Pancreas (tissue), 10 donors: ENCODE measurements at places on chromosomes 12 and 14. TPM values are rescaled to one million over a fixed set of nuclear protein-coding genes. Genes with fewer than 3 reads are reported as not detected.

The DTX1 gene
- 8.1 TPM for total RNA-seq

The IQSEC3 gene
- 0.16 TPM for total RNA-seq

The MEG3 gene
- 171 TPM for total RNA-seq

The CD69 gene
- total RNA-seq, result 0.66 TPM

The SERPINA3 gene
- 2,242 TPM for total RNA-seq

The CIPC gene
- 12.6 TPM for total RNA-seq

GRCh38 chr12:123284669-123285068 lies 13.0 kb upstream of the CDK2AP1 start:
- H3K27me3 ChIP-seq, result no peaks in the 10 kb centered on the region
- no peaks in the 10 kb centered on the region for H3K4me1 ChIP-seq
- DNase-seq, result no peak
- H3K36me3 ChIP-seq, result no peaks in the 10 kb centered on the region
- no peak overlapping the region for H3K4me3 ChIP-seq

DNA sequence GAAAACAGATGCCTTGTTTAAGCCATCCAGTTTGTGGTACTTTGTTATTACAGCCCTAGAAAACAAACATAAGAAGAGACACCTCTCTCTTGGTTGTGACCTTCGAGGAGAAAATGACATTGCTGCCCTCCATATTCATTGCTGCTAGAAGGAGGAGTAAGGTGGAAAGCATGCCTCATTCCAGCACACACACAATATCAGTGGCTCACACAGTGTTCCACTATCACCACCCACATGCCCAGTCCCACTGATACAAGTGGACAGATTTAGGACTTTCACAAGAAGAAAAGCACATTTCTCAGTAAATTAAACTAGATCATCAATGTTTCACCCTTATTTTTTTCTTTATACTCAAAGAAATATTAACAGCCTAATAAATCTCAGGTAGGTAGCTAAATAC lies 143.6 kb downstream of the PHLDA1 start:
- H3K36me3 ChIP-seq, result no peaks in the 10 kb centered on the region
- H3K27ac ChIP-seq, result no peak overlapping the region
- no peaks in the 10 kb centered on the region for H3K27me3 ChIP-seq
- H3K4me1 ChIP-seq, result no peaks in the 10 kb centered on the region
- H3K4me3 ChIP-seq, result no peak overlapping the region

- H3K4me1 ChIP-seq, result no peaks in the 10 kb centered on the region
- no peaks in the 10 kb centered on the region for H3K27me3 ChIP-seq
- no peaks in the 10 kb centered on the region for H3K36me3 ChIP-seq
- no peak overlapping the region for H3K27ac ChIP-seq
- H3K4me3 ChIP-seq, result no peak overlapping the region
- DNase-seq, result no peak
These were observed 102.8 kb downstream of the RPAP3 start for GRCh38 chr12:47602949-47603558.

DNA sequence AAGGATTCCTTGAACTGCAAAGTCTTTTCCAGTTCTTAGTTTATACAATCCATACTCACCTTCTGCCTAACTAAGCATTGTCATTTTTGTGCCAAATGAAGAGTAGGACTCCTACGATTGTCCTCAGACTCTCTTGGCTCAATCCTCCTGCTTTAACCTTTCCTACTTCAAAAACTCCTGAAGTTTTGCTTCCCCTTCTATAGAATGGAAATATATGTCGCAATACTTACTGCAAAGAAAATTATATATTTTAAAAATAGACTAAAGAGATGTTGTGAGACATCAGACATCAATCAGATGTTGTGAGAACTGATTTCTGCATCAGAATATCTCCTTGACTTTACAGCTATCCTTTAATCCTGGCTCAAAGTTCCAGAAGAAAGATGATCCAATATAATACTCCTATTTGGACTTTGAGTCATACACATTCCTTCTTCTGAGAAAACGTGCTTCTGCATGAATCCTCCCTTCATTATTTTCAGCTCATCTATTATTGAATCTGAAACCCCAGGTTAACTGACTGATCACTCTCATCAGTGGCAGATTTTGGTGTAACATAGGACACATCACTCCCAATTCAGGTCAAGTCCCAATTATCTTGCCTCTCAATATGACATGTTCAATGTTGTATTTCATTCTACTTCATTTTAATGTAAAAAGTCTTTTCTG lies 48.8 kb downstream of the A2M start:
- H3K4me1 ChIP-seq, result peaks cover 6% of the 10 kb centered on the region
- no peak overlapping the region for H3K27ac ChIP-seq
- no peaks in the 10 kb centered on the region for H3K36me3 ChIP-seq
- H3K4me3 ChIP-seq, result no peak overlapping the region
- no peaks in the 10 kb centered on the region for H3K27me3 ChIP-seq

GRCh38 chr12:76820888-76821482 lies 57.1 kb downstream of the ZDHHC17 start:
- no peak overlapping the region for H3K4me3 ChIP-seq
- DNase-seq, result no peak
- H3K27ac ChIP-seq, result no peak overlapping the region

DNA sequence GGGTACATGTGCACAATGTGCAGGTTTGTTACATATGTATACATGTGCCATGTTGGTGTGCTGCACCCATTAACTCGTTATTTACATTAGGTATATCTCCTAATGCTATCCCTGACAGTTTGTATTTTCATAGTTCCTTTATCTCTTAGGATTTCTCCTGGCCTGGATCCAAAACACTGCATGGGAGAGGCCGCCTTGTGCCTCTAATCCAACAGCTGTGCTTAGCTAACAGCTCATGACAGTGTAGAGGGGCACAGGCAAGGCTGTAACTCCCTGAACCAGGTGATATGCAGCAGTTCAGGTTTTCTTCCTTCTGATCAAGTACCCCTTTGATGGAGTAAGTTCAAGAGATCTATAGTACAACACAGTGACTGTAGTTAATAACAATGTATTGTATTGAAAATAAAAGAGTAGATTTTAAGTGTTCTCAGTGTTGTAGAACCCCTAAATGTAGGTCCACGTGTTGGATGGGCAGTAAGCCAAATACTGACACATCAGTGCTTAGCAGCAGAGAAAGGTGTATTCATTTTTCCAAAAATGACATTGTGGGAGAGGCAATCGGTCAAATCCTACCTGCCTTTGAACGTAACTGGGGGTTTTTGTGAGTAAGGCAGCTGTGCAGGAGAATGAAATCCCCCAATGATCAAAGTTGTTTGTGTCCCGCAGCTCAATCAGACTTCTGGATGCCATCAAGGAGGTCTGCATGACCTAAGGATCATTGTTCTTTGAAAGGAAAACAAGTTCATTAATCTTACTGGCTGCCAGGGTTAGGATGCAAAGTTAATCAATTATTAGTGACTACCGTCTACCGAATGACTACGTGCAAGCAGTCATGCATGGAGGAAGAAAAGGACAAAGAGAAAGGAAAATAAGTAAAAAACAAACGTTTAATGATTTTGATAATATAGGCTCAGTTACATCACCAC lies 89.3 kb upstream of the FGD4 start:
- no peaks in the 10 kb centered on the region for H3K4me1 ChIP-seq
- no peaks in the 10 kb centered on the region for H3K36me3 ChIP-seq
- H3K27me3 ChIP-seq, result no peaks in the 10 kb centered on the region
- peak overlapping the region; percentile 29 for H3K27ac ChIP-seq
- no peak overlapping the region for H3K4me3 ChIP-seq

DNA sequence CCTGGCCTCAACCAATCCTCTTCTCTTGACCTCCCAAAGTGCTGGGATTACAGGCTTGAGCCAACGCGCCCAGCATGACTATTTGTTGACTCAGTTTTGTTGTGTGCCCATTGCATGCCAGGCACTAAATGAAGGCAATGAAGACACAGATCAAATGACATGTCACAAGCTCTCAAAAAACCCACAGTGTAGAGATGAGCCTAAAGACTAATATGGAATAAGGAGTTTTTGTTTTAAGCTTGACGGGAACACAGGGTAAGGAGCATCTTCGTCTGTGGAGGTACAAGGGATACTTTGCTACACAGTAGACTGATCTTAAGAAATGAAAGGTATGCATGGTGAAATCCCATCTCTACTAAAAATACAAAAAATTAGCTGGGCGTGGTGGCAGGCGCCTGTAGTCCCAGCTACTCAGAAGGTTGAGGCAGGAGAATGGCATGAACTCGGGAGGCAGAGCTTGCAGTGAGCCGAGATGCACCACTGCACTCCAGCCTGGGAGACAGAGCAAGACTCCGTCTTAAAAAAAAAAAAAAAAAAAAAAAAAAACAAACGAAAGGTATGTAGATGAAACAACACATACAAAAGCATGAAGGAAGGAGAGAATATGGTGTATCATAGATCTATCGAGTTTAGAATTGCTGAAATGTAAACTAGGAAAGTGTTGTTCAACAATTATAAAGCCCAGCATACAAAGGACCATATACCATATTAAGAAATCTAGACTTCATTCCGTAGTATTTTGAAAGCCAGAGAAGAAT lies 122.1 kb upstream of the PTPRB start:
- no peak overlapping the region for H3K27ac ChIP-seq
- peaks cover 8% of the 10 kb centered on the region for H3K4me1 ChIP-seq
- H3K4me3 ChIP-seq, result no peak overlapping the region
- DNase-seq, result no peak

GRCh38 chr14:81401420-81402122 lies 1.4 kb upstream of the STON2 start:
- H3K4me1 ChIP-seq, result no peaks in the 10 kb centered on the region
- no peak overlapping the region for H3K4me3 ChIP-seq
- DNase-seq, result no peak
- H3K36me3 ChIP-seq, result no peaks in the 10 kb centered on the region
- no peak overlapping the region for H3K27ac ChIP-seq

DNA sequence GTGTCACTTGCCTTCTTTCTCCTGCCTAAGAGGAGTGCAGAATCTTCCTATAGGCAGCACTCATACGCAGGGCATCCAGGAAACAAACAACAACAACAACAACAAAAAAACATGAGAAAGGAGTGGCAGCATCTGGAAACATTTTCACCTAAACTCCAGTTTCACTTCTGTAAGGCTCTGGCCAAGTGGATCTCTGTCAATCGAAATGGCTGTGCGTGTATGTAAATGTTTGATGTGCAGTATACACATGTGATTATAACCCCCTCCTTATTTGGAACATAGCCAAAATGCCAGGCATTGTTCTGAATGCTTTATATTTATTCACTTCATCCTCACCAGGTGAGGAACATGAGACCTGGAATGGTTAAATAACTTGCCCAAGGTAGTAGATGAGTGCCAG lies 76.8 kb downstream of the COX16 start:
- no peaks in the 10 kb centered on the region for H3K36me3 ChIP-seq
- no peak overlapping the region for H3K27ac ChIP-seq
- H3K27me3 ChIP-seq, result no peaks in the 10 kb centered on the region
- no peak overlapping the region for H3K4me3 ChIP-seq

- H3K36me3 ChIP-seq, result no peaks in the 10 kb centered on the region
- peak overlapping the region; percentile 52 for H3K27ac ChIP-seq
- peak; percentile 39 for DNase-seq
- no peak overlapping the region for H3K4me3 ChIP-seq
- no peaks in the 10 kb centered on the region for H3K4me1 ChIP-seq
- no peaks in the 10 kb centered on the region for H3K27me3 ChIP-seq
These were observed 32.1 kb upstream of the GSG1 start for GRCh38 chr12:13135371-13136178.

DNA sequence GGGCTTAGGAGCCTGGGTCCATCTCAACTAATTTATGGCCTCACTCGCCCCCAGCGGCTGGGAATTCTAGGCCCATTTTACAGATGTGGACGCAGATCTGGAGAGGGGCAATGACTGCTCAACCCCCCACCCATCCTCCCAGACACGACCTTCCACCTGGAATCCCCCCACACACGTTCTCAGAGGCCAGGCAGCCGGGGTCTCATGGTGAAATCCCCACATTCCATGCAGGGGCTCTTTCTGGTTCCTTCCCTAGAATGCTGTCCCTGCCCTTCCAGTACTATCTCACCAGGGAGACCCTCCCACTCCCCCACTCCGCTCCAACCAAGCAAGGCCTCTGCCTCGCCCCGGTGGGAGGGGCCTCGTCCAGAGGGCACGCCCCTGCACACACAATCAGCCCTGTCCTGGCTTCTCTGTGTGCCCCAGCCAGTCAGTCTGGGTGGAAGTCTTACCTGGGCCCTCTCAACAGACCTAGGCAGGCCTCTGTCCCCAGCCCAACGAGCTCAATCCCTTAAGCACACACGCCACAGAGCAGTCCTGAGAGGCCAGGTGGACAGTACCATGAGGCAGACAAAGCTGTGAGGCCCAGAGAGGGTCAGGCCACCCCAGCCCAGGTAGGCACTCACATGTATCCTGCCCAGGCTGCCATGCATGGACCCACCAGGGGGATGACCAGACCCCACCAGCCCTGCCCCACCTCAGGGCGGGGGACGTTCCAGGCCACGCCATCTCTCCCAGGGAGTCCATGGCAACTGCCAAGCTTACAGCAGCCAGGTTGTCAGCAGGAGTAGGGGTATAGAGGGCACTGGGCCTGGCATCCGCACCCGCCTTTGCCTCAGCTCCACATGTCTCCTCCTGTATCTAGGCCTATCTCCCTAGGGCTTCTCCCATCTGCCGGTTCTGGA lies 1.3 kb upstream of the ANKRD9 start:
- H3K27ac ChIP-seq, result no peak overlapping the region
- no peak overlapping the region for H3K4me3 ChIP-seq
- no peaks in the 10 kb centered on the region for H3K27me3 ChIP-seq
- peak; percentile 45 for DNase-seq

DNA sequence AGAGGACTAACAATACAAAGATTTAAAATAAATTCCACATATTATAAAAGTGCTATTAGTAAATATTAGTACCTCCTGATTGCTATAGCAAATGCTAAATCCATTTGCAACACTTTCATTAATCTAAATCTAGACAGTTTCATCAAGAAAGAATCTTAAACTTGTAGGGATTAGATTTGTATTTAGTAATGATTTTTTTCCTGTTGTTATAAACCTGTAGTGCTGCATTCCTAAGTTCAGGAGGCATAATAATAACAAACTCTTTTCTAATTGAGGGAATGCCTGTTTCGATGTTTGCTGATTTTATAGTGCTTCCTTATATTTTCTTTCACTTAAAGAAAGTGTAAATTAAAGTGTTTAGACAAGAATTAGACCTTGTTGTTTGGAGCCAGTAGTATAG lies 166.1 kb downstream of the FOXA1 start:
- H3K4me3 ChIP-seq, result no peak overlapping the region
- H3K27me3 ChIP-seq, result no peaks in the 10 kb centered on the region
- H3K27ac ChIP-seq, result no peak overlapping the region
- H3K4me1 ChIP-seq, result no peaks in the 10 kb centered on the region

DNA sequence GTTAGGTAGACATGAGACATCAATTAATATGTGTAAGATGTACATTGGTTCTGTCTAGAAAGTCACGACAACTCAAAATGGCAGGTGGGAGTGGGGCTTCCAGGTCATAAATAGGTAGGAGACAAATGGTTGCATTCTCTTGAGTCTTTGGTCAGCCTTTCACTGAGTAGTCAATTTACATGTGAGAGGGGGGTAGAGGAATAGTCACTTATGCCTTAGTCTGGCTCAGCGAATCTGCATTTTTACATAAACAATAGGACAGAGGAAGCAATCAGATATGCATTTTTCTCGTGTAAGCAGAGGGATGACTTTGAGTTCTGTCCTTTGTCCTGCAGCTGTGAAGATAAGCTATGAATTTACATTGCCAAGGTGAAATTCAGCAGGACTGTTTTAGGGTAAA lies 27.8 kb upstream of the UNC79 start:
- no peak for DNase-seq
- no peak overlapping the region for H3K4me3 ChIP-seq
- H3K4me1 ChIP-seq, result no peaks in the 10 kb centered on the region
- no peaks in the 10 kb centered on the region for H3K36me3 ChIP-seq
- H3K27me3 ChIP-seq, result no peaks in the 10 kb centered on the region
- no peak overlapping the region for H3K27ac ChIP-seq
